ENCODE measurements at places on chromosomes 6 and 20.

DNA sequence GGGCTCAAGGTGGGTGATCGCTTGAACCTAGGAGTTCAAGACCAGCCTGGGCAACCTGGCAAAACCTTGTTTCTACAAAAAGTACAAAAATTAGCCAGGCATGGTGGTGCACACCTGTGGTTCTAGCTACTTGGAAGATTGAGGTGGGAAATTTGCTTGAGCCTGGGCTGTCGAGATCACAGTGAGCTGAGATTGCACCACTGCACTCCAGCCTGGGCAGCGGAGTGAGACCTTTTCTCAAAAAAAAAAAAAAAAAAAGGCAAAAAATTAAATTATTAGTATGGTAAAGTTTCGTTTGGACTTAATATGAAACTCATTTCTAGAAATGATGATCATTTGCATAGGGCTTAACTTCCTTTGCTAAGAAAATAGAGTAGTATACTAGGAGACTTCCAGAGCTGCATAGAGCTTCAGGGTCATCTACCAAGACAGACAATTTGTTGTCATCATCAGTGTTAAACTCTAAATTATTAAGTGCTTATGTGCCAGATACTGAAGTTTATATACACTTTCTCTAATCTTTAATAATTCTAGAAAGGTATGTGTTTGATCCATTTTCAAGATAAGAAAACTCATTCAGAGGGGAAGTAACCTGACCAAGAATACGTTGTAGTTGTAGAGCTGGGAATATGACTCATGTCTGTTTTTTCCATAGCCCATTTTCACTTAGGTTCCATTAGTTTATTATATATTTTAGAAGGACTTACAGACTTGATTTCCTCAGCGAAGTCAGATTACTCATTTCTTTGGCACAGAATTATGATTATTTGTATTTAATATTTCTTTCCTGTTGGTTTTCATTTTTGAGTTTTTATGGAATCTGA, 84.5 kb downstream of the SLC16A10 start:
- no peak for DNase-seq

GRCh38 chr6:125252891-125253290, 48.9 kb downstream of the HDDC2 start:
- DNase-seq = no peak

GRCh38 chr6:105591053-105591452, 188.2 kb upstream of the PREP start:
- DNase-seq = no peak

DNA sequence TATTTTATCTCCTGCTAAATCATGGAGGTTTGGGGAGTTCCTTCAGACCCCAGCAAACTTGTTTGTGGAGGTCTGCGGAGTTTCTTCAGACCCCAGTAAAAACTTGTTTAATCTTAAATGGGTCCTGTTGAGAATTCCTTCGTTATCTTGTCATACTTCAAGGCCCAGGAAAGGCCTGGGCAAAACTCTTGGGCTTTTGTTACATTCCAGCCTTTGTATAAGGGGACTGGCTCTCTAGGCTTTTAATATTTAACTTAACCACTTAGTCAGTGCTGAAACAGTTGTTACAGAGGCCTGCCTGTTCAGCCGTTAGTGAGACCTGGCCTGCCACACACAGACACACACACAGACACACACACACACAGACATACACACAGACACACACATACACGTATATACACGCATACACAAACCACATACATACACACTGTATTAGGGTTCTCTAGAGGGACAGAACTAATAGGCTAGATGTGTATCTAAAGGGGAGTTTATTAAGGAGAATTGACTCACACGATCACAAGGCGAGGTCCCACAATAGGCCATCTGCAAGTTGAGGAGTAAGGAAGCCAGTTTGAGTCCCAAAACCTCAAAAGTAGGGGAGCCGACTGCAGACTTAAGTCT, 21.3 kb upstream of the CST3 start:
- no peak for DNase-seq

- no peak for DNase-seq
Observed at GRCh38 chr20:19764207-19764606, 6.1 kb downstream of the RIN2 start.

DNA sequence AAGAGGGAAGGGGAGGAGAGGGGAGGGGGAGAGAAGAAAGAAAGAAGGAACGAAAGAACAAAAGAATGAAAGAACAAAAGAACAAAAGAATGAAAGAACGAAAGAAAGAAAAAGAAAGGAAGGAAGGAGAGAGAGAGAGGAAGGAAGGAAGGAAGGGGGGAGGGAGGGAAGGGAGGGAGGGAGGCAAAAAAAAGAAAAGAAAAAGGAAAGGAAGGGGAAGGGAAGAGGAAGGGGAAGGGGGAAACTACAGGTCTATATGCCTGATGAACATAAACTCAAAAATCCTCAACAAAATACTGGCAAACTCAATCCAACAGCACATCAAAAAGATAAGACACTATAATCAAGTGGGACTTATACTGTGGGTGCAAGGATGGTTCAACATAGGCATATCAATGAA, 13.7 kb upstream of the LGSN start:
- DNase-seq = no peak

- no peak for DNase-seq
Observed at GRCh38 chr6:144351379-144352127, 66.4 kb downstream of the UTRN start.

All from retina (tissue), 1 donor.